H54 (cell line): ENCODE measurements at places on chromosomes 11 and 22.

DNA sequence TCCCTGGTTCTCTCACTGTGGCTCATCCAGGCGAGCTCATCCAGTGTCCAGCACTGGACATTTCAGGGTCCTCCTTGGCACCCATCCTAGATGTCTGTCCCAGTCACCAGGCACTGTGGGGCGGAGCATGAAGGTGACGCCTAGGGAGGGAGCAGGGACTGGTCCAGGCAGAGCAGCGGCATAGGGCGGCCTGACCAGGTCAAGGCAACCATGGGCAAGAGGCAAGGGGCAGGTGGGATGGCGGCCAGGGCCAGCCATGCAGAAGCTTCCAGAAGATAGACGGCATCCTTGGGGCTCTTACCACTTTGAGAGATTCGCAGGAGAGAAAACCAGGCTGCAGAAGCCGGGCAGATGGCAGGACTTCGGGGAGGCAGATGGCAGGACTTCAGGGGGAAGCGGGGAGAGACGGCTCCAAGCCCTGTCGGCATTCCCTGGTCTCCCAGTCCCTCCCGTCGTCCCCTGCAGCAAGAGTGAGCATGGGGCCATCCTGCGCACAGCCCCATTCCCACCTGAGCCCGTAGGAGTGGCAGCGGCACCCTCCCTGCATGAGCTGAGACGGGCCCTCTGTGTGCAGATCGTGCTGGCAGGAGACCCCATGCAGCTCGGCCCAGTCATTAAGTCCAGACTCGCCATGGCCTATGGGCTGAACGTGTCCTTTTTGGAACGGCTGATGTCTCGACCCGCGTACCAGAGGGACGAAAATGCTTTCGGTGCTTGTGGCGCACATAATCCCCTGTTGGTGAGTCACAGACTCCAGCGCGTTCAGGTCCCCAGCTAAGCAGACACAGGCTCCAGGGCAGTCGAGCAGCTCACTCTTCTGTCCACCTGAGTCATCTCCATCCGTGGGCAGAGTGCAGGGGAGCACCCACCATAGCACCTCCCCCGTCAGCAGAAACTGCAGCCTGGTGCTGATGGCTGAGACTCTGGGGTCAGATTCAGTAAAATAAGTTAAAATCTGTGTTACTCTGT is 20.1 kb upstream of the PANX2 start:
- DNase-seq, result no peak

GRCh38 chr11:130873761-130874160 is 42.5 kb downstream of the SNX19 start:
- no peak for DNase-seq

DNA sequence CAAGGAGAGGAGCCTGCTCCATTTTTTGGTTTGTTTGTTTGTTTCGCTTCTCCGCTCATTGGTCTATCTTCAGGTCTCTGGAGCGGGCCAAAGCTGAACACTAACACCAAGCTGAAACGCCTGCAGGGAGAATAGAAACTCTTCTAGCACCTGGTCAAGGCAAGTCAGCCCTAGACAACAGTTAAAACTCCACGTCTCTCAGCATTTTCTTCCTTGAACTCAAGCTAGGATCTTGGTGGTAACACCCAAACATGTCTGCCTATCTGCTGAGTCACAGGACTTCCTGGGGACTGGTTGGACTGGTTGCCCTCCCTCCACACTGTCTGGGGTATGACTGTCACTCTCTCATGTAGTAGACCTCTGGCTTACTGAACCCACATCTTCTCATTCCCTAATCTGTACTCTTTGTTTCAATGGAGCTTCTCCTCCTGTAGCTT is 23.9 kb upstream of the RBFOX2 start:
- DNase-seq, result peak; percentile 36

DNA sequence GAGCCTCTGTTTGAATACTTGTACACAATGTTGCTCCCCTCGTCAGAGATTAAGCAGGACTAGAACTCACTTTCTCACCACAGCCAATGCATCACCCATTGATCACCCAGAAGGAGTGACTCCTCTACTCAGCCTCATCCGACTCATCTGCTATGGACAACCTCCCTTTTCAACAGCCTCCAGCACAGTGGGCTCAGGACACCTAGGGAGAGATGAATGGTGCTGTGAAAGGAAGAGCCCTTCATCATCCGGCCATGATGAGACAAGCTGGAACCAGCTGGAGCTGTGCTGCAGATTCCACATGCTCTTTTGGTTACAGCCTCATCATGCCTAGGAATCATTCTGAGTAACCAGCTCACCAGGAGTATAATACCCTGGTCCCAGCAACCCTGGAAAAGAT is 15.5 kb downstream of the C11orf91 start:
- DNase-seq, result no peak

DNA sequence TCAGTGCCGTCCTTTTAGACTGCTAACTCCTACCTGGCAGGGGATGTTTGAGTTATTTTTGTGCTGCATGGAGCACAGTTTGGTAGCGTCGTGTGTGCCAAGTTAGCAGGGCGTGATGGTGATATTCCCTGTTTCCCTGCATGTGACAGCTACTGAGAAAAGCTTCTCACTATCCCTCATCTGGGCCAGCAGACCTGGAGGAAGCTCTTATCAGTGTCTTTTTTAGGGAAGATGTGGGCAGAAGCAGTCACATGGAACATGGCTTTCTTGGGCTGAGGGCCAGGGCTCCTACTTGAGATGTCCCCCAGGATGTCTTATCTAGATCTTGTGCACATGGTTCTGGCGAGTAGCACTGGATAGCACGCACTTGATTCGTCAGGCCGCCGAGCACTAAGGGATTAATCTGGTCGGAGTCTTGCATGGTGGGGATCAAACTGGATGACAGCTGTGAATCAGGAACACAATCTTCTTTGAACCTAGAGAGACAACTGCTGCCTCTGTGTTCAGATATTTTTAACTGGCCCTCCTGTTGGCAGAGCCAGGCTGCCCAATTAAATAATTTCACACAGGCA is 33.8 kb downstream of the TECTA start:
- no peak for DNase-seq

GRCh38 chr11:789943-790342 is at the start of gene CEND1:
TSS of gene CEND1 (minus strand) at chr11:790090. CDS start at chr11:788576, 1,514 bp downstream.
- DNase-seq, result no peak

GRCh38 chr22:33163815-33164214 is 105.6 kb upstream of the SYN3 start:
- no peak for DNase-seq

DNA sequence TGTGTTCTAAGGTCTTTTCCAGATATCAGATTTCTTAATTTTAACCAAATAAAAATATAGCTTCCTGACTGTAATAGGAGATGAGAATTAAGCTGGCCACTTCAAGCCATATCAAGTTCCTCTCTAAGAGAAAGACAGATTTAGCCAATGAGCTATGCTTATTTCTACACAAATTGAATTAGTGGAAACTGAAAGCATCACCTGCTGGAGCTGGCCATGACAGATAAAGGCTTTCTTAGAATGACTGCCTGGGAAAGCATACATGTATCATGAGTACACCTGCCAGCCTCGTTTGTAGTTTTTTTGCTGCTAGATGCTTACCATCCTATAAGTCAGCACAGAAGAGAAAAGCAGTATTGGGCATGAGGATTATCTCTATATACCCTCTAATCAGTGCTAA is 53.5 kb upstream of the DBX1 start:
- no peak for DNase-seq

DNA sequence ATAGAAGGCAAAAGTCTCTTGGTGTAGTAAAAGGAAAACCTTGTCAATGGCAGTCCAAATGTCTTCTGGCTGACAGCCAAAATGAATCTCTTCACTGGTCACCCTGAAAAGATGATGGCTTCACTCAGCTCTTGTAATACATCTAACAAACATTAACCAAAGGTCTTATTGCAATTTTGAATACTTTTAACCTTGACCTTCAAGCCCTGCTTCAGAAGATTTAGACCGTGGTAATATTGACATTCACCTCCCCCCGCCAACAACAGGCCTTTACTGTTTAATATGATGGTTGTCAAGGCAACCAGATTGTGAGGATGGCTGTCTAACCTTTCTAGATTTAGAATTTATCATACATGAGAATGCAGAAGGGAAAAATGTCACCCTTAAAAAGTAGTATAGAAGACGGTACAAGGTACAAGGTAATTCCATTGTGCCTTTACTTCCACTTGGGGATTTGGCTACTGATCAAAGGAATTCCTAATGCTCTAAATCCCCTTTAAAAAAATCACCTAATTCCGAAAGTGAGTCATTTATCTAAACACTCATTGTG is 342.3 kb downstream of the LARGE1 start:
- no peak for DNase-seq

- no peak for DNase-seq
Observed at GRCh38 chr11:72336163-72336562, 92.2 kb upstream of the PHOX2A start.

DNA sequence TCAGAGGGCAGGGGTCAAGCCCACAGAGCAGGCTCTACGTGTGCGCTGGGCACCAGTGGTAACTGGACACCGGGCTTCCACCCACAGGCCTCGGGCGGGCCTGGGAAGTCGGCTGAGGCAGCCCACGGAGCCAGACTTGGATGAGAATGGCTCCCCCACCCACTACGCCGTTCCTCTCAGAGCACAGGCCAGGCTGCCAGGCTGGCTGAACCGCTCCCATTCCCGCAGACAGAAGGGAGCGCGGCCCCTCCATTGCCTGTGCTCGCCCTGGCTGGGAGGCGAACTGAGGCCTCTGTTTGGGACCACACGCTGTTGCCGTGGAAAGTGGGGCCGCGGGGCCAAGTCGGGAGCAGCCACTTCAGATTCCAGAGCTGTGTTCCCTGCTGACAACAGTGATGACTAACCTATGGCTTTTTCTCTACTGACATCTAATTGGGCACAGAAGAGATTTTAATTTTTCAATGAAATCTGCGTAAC is 63.9 kb downstream of the MYH9 start:
- no peak for DNase-seq

GRCh38 chr11:134950692-134951304 is 538.8 kb upstream of the B3GAT1 start:
- DNase-seq, result no peak

DNA sequence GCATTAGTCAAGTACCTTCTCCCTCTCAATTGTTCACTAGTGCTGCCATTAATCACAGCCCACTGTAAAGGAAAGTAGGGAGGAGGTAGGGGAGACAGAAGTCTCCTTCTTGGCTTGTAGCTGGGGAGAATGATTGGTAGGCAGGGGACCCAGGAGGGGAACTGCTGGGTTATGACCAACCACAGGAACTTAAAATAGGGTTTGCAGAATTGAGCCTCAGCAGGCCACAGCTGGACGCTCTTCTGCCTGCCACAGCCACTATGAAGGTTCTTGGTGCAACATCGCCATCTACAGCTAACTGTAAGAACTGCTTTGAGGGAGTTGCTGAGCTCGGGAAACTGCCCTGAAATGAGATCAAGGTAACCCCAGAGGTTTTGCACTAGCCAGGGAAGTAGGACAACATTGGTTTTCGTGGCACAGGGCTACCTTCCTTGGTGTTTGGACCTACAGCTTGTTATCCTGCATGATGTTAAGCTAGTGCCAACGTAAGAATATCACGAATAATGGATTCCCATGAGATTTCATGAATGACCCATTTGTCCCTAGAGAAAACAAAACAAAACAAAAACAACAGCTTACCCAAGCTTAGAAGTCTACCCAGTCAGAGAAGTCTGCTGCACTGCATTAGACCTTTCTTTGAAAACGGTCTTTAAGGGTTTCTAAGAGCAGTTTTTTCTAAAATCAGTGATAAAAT is 787.1 kb upstream of the API5 start:
- peak; percentile 25 for DNase-seq

DNA sequence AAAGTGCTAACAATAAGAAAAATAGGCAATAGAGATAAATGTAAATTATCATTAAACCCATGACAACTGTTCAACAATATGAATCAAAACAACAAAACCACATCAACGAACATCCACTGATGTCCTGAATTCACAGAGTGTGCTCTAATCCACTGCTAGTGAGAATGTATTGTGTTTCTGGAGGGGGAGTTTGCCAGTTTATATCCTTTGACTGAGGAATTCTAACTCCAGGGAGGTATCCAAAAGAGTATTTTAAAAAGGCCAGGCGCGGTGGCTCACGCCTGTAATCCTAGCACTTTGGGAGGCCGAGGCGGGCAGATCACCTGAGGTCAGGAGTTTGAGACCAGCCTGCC is 1.7 kb upstream of the WEE1 start:
- DNase-seq, result no peak

DNA sequence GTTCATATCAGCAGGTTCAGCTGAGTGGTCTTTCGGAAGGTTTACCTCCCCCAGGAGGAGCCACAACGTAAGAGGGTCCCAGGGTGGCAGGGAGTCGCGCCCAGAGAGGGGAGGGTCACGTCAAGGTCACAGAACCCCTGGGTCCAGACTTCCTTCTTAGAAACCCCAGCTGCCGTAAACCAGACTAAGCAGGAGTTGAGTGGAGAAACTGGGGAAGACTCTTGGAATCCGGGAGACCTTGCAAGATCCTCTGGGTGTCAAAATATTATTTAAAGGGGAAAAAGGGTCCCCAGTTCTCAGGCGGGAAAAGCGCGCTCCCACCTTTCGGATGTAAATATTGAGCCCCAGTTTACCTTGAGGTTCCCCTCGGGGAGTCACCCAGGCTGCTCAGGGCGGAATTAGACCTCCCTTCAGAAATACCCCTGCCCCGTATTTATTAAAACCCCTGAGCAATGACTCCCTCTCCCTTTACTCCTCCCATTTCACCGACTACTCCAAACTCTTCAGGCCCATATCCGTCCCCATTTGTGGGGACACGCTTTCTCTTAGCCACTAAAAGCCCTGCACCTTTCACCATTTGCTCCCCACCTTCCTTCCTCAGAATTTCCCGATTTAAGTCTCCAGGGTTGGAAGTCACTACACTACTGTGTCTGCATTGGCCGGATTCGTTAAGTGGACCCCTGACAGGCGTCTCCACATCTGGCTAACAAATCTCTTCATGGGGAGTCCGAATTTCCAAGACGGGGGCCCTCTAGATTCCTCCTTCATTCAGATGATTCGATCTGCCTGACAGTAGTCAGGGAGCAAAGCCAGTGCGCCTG is 4.2 kb downstream of the SLC17A6 start:
- no peak for DNase-seq

DNA sequence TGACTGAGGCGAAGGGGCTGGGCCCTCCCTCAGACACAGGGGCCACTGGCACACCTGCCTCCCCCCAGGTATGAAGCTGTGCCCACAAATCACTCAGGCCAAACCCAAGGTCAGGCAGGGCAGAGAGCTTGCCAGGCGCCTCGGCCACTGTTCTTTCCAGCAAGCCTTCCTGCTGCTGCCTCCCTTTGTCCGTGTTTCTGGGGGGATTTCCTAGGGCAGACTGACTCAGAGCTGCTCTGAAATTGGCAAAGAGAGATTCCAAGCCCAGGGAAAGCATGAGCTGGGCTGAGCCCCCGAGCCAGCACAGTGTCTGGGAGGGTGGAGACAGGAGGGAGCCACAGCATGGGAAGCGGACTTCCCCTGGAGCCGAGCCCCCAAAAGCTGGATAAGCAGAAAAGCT is 33.2 kb downstream of the PPP2R1B start:
- DNase-seq, result peak; percentile 19
